ENCODE measurements at places on chromosomes 6 and 20. TPM values are rescaled to one million over a fixed set of nuclear protein-coding genes. Genes with fewer than 3 reads are reported as not detected.

SLPI gene
- total RNA-seq = not detected

DNA sequence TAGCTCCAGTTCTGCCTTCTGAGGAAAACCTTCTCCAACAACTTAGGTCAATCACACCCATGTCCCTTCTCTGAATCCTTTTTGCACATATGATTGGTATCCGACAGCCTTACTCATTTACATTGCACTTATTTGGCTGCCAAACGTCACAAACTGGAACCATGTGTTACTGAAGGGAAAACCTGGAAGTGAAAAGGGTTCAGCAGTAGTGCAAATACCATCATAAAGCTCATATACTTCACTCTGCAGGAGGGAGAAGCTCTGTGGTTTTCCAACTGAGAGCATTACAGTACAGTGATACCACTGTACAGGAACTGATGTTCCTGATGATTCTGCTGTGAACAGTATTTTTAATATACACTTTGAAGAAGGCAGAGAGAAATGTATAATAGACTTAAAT lies 87.8 kb downstream of the SLC16A10 start:
- no peak for DNase-seq

PSORS1C2 gene
- total RNA-seq = 0.07 TPM

GRCh38 chr20:24828992-24829648 lies 119.9 kb upstream of the CST7 start:
- DNase-seq = no peak

DNA sequence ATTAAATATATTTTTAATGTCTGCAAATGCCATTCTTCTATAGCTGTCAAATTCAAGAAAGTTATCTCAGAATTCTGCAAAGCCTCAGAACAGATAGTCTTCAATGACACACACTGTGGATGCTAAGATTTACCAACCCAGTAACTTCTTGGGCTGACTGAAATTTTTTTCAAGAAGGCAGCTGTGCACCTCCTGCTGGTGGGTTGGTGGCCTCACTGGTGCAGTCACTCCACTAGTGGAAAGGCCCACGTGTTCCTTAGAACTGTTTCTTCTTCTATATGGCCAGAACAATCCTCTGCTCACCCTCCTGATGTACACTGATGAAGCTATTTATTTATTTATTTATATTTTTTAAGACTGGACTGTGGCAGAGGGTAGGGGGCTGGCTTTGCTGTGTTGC lies 28.1 kb upstream of the MTCL3 start:
- DNase-seq = no peak

- no peak for DNase-seq
Measured at GRCh38 chr6:37946057-37946456, 126.5 kb downstream of the ZFAND3 start.

GRCh38 chr20:56420028-56420427 lies 8.0 kb downstream of the CASS4 start:
- DNase-seq = no peak

DNA sequence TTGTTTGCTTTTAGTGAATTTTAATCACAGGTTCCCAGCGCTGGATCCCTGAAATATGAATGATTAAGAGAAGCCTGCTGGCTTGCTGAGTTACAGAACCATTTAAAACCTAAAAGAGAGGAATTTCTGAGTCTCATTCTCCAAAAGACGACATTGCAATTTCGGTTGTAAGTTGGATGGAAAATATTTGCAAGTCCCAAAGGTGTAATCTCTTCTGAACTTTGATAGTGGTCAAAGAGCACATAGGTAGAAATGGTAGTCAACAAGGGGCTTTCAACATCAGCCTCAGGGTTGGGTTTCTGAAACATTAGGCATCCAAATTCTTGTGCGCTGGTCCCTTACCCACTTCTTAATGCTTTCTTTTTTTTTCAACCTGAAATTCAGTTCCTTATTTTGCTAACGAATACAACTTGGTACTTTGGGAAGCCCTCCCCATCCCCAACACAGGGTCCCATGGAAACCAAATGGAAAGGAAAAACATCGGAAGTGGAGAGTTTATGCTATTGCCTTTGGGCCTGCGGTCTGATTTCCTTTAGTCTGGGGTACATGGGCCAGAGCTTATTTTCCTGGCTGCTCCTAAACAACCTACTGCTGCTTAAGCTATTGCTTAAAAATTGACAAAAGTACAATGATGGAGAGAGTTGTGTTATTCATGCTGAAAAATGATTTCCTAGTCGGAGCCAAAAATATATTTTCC lies 117.0 kb upstream of the KCNK16 start:
- DNase-seq = no peak

- no peak for DNase-seq
Measured at GRCh38 chr20:43464219-43464790, 6.6 kb downstream of the SRSF6 start.

- DNase-seq = no peak
Measured at GRCh38 chr6:130200020-130200419, 22.7 kb downstream of the SAMD3 start.

GNMT gene
- total RNA-seq = 0.33 TPM

ANKRD66 gene
- total RNA-seq = not detected

- DNase-seq = no peak
Measured at GRCh38 chr6:87682310-87682709, 19.7 kb downstream of the AKIRIN2 start.

SAPCD1 gene
- 1.8 TPM for total RNA-seq

DNA sequence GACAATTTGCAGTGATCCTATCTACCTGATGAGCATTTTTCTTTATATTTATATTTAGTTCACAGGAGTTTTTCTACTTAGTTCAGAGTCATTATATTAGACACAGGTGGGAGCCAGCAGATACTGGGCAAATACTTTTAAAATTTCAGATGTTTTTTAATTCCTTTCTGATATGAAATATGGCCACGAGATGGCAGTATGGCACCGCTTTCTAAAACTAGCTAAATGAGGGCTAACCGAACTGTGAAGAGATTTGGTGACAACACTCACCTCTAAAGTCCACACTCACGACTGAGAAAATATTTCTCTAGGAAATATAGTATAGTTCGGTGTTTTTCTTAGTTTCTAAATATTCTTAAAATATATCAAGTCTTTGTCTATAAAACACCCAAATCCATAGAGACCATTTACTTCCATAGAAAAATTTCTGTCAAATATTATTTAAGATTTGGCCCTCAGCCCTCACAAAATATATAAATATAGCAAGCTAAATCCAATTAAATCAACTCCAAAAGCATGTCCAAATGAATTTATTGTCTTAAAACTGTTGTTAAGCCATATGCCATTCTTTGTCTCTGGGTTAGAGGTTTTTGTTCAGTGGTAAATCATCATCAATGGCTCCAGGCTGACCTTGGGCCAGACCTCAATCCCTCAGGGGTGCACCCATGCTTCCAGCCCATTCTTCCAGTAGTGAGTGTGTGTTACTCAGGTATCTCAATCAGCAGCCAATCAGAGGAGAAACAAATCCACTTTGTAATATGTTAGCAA lies 63.6 kb downstream of the HUS1B start:
- DNase-seq = peak; percentile 48

GRCh38 chr6:167842457-167842856 lies 15.7 kb downstream of the AFDN start:
- no peak for DNase-seq

All from H7 (cell line).